ENCODE measurements at places on chromosomes 3 and 15.

DNA sequence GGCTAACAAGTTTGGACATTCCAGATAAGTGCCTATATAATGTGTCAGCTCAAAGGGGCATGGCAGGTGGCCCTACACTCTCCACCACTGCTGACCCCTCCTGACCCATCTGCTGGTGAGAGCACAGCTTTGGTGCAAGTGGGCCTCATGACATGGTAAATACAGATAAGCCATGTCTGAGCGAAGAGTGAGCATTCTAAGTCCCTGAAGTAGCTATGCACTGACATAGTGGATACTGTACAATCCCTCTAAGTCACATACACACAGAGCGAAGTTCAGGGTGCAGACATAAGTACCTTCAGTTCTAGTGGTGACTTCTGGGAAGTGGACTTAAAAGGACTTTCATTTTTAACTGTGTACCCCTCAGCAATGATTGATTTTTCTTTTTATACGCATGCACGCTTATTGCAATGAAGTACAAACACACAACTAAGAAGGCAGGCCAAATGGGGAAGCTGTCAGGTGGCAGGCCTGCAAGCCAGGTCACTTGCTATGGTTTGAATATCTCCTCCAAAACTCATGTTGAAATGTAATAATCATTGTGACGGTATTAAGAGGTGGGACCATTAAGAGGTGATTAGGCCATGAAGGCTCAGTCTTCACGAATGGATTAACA is 41.5 kb downstream of the TBC1D2B start:
- DNase-seq: no peak

DNA sequence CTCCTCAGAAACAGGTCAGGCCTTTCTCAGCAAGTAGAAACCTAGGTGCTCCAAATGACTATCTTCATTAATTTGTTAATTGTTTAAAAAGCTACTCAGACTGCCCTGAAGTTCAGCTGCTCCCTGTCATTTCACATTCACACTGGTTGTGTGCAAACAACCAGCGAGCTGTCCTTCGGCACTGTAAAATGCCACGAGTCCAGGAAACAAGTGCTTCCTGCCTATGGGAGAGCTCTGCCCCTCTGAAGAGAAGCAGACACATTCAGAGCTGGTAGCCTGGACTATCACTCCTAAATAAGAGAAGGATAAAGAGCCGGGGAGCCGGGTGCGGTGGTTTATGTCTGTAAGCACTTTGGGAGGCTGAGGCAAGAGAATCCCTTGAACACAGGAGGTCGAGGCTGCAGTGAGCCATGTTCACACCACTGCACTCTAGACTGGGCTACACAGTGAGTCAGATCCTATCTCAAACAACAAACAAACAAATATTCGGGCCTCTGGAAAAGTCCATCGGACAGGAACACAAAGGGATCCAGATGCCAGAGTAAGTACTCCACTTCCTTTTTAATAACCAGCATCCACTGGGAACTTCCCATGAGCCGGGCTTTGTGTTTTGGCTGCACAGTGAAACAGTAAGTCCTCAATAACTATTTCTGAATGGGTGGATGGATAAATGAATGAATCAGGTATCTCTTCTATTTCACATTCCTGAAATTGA is 114.4 kb upstream of the WNT5A start:
- no peak for DNase-seq

- DNase-seq: no peak
These were observed 4.1 kb downstream of the CD80 start for GRCh38 chr3:119555309-119555735.

- DNase-seq: no peak
These were observed 14.1 kb downstream of the TEX264 start for GRCh38 chr3:51684971-51685751.

DNA sequence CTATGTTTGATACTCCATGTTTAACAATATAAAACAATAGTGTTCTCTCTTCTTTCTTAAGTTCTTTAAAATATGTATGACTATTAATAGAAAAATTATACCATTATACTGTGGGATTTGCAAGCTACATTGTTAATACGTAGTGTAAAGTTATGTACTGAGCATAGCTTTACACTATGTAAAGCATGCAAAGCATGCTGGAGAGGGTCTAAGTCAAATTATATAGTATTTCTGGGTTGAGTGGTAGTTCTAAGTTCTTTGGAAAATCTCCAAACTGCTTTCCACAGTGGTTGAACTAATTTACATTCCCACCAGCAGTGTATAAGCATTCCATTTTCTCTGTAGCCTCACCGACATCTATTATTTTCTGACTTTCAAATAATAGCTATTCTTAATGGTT is 253.0 kb downstream of the RAP2B start:
- no peak for DNase-seq

GRCh38 chr15:22229990-22230819 is 149.9 kb downstream of the OR4M2 start:
- no peak for DNase-seq

DNA sequence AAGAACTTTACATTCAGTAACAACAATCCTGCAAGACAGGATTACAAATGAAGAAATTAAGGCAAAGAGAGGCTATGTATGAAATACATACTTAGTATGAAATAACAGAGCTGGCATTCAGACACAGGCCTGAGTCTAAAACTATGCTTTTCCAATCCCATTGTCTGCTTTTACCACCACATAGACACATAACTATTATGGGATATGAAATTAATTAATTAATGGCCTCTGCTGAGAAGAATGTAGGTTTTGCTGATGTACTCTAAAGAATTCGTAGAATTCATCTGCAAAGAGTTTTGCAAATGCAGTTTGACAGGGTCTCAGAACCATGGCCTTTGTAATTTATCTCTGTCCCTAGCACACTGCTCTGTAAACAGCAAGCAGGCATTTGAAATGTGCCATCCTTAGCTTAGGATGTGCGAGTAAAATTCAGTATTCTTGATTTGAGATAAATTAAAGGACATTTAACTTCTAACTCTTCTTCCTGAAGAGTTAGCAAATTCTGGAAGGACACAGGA is 54.5 kb upstream of the BOC start:
- no peak for DNase-seq

DNA sequence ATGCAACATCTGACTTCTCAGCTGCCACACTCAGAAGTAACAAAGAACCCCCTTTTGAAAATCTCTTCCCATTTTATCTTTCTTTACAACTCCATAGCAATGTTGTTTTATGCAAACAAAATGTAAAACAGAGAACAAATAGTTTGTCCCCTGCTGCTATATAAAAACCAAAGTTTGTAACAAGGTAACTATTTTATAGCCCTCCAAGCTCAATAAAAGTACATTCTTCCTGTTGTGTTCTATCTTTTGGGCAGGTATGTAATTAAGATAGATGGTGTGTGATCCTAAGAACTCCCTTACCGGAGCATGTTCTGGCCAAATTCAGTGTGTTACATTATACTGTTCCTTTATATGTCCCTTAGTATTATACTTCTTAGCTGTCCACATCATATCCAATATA is 12.6 kb upstream of the CGNL1 start:
- DNase-seq: no peak

DNA sequence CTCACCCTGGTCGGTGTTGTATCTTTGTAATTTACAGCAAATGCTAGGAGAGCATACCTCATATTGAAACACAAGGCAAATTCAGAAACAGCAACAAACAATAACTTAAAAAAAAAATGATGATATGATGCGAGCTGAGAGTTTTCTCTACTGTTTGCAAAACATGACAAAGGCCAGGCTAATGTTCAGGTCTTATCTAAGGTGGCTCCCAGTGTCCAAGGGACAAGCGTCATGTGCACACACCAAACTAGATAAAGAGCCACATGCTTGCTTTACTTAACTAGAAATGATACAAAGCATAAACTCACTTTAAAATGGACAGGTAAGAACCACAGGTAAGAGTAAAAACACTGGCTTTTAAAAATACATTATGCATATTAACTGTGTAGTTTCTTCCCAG is 375.9 kb downstream of the FOXP1 start:
- no peak for DNase-seq

- peak; percentile 56 for DNase-seq
These were observed 772 bp downstream of the FAM81A start for GRCh38 chr15:59438625-59439290.

- DNase-seq: peak; percentile 11
These were observed at the start of gene MME for GRCh38 chr3:155079746-155080487. Gene MME (plus strand): TSS chr3:155080319. CDS start chr3:155084168, 3,849 bp downstream.
